ENCODE measurements at places on chromosomes 12 and 14.

DNA sequence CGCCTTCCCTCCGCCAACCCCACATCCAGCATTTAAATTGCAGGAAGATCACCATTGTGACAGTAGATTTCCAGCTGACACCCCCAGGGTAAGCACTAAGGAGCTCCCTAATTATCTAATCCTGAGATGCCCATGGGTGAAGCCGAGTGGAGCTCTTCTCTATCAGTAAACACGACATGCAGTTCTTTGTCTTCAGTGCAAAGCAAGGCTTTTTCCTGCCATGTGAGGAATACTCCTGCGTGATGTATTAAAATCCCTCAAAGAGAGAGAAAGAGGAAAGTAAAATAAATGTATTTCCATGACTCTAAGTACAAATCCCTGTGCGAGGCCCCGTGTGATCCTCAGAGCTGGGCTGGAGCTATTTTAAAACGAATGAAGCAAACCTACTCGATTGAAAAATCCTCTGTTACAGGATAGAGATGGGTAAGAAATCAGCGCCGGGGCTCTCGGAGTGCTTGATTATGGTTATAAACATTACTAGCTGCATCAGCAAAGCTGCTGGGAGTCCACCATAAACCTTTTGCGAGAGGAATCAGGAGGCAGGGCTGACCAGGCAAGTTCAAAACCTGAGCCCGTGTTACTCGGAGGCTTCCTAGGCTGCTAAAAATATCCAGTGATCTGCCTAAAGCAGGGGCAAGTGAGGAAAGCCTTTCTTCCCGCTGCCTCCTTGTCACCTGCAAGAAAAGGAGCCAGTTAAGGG, 61.5 kb downstream of the MAP1LC3B2 start:
- no peak for DNase-seq

DNA sequence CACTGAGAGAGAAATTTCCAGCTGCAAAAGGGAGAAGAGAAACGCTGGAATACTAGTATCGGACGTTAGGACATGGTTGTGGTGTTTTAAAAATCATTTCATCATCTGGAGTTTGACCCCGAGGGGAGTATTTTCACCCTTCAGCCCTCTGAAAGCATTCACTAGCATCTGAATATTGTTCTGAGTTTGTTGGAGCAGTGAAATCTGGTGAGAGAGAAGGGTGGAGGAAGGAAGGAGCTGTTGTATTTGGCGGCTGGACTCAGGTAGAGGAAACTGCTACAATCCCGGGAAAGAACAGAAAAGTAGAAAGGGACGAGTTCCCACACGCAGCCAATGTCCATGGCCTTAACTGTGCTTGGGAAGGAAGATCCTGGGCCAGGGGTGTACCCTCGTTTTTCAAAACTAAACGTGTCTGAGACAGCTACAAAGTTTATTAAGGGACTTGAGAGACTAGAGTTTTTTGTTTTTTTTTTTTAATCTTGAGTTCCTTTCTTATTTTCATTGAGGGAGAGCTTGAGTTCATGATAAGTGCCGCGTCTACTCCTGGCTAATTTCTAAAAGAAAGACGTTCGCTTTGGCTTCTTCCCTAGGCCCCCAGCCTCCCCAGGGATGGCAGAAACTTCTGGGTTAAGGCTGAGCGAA, 896 bp upstream of the CDKN1B start:
- DNase-seq, result no peak

GRCh38 chr12:5123921-5124320, 80.2 kb downstream of the KCNA5 start:
- peak; percentile 65 for DNase-seq

DNA sequence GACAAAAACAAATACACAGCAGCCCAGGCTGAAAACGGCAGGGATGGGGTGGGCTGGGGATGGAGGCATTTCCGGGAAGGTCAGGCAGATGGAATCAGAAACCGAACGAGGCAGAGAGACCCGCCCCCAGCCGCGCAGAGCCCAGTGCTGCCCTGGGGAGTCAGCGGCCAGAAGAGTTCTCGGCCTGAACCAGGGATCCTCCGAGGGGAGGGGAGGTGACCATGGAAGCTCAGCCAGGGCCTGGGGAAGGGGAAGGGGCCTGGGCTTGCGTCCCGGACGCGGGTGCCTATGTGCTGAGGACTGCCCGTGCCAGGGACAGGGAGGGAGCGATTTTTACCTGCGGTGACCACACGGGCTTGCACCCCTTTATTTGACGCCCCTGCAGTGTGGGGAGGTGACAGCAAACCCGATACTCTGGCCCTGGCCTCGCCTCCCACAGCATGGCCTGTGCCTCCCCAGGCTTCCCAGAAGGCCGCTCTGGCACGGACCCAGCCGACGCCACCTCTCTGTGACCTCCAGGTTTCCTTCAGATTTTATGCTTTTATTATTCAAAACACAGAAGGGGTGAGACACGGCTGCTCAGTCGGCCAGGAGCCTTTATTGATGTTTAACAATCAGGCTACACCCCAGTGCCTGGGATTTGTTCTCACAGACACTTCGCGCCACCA, 7.7 kb downstream of the LRCOL1 start:
- DNase-seq, result no peak

- DNase-seq, result no peak
These were observed 68.6 kb downstream of the IQSEC3 start for GRCh38 chr12:135138-135537.
